ENCODE measurements at places on chromosomes 12 and 14.

DNA sequence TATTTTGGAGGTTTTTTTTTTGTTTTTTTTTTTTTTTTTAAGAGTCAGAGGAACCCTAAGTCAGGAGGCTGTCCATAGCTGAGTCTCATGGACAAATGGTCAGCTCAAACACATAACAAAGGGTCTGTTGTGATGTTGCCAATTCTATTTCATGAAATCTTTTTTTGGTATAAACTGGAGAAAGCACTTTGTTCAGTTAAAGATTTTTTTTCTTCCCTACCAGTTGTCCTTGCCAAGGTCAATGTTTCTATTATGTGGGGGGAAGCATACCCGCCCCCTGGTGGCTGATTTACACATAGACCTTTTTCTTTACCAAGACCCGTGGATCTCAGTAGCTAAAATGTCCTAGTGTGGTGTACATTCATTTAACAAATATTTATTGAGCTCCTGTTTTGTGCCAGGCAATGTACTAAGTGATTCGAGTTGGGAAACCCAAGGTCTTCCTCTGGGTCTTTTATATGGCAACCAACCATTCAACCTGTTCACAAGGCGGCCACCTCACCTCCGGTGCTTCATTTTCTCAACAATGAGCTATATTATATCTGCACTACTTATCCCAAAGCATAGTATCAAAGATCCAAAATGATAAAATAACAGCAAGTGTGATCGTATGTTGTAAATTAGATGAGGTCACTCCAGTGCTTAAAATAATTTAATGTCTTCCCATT lies 214.5 kb downstream of the PAH start:
- DNase-seq, result peak; percentile 51

DNA sequence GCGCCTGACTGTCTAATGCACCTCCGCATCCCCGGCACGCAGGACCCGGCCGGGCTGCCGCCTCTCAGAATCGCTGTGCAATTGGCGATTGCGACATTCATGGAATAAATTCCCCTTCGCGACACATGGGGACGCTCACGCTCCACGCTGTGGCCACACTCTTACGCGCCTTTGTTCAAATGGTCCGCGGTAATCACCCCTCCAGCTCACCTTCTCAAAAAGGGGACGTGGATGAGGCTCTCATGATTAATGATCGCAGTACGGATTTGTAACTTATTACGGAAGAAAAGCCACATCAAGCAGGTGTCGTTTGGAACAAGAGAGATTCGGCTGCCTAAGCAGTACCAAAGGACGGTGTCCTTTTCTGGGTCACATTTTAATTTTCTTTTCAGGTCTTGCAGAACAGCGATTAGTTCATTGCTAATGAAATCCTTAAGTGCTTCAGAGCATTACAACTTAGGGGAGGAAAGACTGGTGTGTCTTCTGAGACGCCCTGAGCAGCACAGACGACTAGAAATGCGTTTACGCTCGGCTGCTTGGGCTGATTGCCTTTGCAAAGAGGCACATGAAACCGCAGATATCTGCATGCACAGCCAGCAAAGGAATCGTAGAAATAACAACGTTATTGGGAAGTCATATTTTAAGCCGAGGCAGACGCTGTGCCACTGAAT lies 37.3 kb upstream of the ADGRD1 start:
- DNase-seq, result peak; percentile 8

- DNase-seq, result no peak
These were observed 15.6 kb upstream of the RFLNA start for GRCh38 chr12:124279315-124279714.

DNA sequence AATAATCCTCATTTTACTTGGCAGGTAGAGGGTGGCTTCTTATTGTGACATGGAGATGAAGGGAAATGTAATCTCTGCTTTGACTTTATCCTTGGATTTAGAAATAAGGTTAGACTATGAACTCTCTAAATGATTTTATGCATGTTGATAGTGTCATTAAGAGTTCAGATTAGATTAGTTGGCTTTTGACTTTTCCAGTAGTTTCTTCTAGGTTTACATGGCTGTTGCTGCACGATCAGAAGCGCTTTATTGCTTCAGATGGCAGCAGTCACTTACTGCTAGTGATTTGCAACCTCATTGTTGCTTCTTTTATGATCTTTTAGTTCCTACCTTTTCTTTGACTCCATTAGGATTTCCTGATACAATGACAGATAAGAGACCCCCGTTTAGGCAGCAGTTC lies 32.3 kb downstream of the SLC15A5 start:
- no peak for DNase-seq

- no peak for DNase-seq
These were observed 53.0 kb upstream of the KITLG start for GRCh38 chr12:88633312-88633711.

GRCh38 chr12:89493670-89494302 lies 30.8 kb downstream of the GALNT4 start:
- DNase-seq, result no peak

DNA sequence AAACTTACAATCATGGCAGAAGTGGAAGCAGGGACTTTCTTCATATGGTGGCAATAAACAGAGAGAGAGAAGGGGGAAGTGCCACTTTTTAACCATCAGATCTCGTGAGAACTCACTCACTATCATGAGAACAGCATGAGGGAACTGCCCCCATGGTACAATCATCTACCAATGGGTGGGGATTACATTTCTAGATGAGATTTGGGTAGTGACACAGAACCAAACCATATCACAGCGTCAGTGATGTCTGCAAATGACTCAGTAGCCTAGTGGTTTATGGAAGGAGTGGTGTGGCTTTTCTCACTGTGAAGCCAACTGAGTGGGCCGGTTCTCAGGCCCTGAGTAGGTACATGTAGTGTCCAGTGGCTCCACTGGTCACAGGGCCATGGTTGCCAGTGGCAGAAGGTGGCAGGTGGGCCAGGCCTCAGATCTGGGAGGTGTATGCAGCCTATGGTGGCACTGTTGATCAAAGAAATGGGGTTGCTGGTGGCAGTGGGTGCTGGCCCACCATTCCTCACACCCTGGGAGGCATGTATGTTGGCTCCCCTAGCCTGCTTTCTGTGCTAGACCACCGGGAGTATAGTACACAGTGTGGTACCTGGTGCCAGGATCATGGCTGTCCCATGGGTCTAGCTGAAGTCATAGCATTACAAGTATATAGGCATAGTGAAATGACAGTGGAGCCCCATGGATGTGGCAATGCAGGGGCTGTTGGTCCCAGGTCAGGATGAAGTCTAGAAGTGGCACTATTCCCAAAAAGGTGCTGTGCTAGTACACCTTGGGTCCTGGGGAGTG lies 191.9 kb downstream of the NUBPL start:
- no peak for DNase-seq

DNA sequence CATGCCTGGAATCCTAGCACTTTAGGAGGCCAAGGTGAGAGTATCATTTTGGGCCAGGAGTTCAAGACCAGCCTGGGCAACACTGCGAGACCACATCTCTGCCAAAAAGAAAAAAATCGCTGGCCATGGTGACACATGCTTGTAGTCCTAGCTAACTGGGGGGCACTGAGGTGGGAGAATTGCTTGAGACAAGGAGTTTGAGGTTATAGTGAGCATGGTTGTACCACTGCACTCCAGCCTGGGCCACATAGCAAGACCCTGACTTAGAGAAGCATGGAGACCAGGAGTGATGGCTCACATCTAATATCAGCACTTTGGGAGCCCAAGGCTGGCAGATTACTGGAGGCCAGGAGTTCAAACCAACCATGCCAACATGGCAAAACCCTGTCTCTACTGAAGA lies 9.2 kb downstream of the PTGES3 start:
- no peak for DNase-seq

DNA sequence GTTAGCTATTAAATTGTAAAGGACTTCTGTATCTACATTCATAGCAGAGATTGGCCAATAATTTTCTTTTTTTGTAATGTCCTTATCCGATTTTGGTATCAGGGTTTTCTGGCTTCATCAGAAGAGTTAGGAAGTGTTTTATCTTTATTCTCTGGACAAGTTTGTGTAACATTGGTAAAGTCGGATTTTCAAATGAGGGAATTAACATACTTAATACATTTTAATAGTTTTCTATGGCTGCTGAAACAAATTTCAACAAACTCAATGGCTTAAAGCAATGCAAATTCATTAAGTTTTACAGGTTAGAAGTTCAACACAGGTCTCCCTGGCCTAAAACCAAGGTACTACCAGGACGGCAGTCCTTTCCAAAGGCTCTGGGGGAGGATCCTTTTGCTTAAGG lies 13.2 kb upstream of the SLC8A3 start:
- DNase-seq, result no peak

GRCh38 chr12:104190641-104191176 lies 24.9 kb upstream of the TXNRD1 start:
- DNase-seq, result no peak

- DNase-seq, result no peak
These were observed 218.3 kb upstream of the CPNE8 start for GRCh38 chr12:39123580-39124253.

GRCh38 chr14:22836301-22837113 lies at the start of gene MMP14:
MMP14 (plus strand) TSS chr14:22836585; CDS start chr14:22836818, 233 bp downstream.
- no peak for DNase-seq

DNA sequence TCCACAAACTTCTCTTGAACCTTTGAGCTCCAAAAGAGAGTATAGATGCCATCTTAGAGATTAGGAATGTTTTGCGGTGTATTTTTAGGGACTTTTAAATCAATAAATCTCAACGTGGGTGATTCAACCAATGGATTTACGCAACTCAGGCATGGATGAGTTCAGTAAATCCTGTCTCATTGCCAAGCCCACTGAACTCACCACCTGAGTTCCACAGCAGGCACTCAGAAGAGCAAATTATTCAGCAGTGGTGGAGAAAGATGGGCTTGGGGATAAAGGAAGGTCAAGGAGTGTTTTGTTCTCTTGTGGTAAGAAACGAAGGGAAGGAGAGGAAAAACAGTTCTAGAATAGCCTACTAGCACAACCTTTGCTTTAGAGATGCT lies 68.7 kb upstream of the HMGA2 start:
- DNase-seq, result no peak

DNA sequence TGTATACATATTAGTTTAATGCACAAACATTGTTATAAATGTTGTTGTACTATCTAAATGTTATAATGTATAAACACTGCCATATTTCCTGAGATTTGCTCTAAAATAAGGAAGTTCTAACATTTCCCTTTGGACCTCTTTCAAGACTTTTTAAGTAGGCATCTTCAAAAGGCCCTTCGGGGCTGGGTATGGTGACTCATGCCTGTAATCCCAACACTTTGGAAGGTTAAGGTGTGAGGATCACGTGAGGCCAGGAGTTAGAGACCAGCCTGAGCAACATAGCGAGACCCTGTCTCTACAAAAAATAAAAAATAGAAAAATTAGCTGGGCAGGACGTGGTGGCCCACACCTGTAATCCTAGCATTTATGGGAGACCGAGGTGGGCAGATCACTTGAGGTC lies 35.5 kb downstream of the FBLN5 start:
- DNase-seq, result no peak

- no peak for DNase-seq
These were observed 841.4 kb downstream of the FSCB start for GRCh38 chr14:43665570-43666267.

DNA sequence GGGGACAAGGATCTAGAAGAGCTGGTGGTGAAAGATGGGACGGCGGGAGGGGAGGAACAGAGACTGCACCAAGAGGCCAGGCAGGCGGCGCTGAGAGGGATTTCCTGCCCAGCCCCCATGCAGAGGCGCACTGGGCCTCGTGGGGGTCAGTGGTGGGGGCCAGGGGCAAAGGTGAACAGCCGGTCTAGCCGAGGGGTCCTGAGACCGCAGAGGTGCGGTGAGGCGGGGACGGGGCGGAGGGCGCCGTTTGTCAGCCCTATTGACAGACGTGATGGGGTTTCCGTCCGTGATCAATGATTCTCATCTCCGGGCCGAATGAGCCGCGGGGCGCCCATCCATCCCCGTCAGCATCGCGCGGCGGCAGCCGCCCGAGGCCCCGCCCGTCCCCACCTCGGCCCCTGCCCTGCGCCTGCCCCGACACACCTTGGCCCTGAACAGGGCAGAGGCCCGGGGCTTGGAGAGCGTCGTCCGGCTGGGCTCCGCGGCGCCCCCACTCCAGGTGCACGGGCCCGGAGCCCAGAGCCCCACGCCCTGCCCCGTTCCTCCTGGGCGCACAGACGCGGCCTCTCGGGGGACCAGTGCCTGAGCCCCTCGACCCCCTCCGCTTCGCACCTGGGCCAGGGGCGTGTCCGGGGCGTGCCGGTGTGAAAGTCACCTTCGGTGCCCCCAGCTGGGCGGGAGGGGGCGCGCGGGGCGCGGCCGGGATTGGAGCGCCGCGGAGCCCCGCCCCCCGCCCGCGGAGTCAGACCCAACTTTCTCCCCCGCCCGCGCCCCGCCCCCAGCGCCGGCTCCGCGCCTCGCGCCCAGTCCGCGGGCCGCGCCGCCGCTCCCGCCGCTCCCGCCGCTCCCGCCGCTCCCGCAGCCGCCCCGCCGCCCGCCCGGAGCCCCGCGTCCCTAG lies at the start of gene NXPH4:
Gene NXPH4 (plus strand): TSS at position 781 of the 898 bp plus-strand sequence. CDS start 176 bp downstream, outside the sequence.
- no peak for DNase-seq

- DNase-seq, result no peak
These were observed 78.5 kb downstream of the PTPN21 start for GRCh38 chr14:88476214-88476774.

GRCh38 chr14:79279645-79280597 lies 931.4 kb downstream of the DIO2 start:
- no peak for DNase-seq

DNA sequence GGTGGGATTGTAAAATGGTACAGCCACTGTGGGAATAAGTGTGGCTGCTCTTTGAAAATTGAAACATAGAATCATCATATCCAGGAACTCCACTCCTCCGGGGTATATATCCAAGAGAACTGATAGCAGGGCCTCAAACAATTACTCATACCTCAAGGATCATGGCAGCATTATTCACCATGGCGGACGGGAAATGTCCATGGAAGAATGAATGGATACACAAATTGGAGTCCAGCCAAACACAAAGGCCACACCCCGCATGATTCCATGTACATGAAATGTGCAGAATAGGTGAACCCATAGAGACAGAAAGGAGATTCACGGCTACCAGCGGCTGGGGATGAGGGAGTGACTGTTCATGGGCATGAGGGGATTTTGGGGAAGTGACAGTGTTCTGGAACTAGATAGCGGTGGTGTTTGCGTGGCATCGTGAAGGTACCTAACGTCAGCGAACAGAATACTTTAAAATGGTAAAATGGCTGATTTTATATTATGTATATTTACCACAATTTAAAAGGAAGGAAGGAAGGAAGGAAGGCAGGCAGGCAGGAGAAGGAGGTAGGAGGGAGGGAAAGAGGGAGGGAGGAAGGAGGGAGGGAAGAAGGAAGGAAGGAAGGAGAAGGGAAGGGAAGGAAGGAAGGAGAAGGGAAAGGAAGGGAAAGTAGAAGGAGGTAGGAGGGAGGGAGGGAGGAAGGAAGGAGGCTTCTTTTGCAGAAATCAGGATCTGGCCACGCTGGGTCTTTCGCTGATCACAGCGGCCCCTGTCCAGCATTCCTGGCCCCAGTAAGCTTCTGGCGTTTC lies 14.1 kb upstream of the NCOR2 start:
- no peak for DNase-seq

- no peak for DNase-seq
These were observed at the start of gene PCNX1 for GRCh38 chr14:70907176-70907995. PCNX1 (plus strand) TSS chr14:70907459; CDS start chr14:70907851, 392 bp downstream.

All from AG09309 (cell line).